Left lung (tissue), 14 donors: ENCODE measurements at places on chromosomes 11 and 22.
A peak's percentile ranks its signal among the peaks of the same experiment; 100 is the strongest.

GRCh38 chr11:113974741-113975470, at the start of gene HTR3A:
Gene HTR3A (plus strand): TSS chr11:113975108. CDS start chr11:113975326, 218 bp downstream.
- DNase-seq: peak; percentile 81

GRCh38 chr22:29470159-29470855, 9.7 kb upstream of the NEFH start:
- DNase-seq: no peak

GRCh38 chr11:1556278-1556902, 15.7 kb downstream of the DUSP8 start:
- DNase-seq: peak; percentile 71

DNA sequence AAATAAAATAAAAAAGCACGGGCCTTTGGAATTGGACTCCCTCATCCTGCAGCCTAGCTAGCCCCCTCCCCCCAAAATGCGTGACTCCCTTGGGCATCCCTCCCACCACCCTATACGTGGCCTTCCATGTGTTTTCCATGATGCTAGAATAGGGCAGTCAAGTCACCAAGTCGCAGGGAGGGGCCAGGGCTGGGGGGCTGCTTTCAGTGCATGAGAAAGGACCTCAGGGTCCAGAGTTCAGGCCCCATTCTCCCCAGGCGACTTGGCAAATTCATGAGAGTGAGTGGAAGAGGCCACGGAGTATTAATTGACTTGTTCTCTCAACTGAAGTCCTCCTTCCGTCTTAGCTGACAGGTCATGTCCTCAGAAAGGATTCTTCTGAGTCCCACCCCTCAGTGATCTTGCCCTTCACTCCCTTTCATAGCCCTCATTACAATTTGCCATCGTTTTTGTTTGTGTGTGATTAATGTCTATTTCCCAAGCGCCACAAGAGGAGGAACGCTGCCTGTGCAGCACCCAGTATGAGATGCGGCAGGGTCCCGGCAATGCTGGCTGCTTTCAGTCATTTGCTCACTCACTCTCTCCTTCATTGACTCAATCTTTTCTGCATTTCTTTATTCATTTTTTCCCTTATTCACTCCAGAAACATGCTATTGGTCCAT, 17.4 kb downstream of the LRRC32 start:
- DNase-seq: peak; percentile 23

GRCh38 chr22:24060375-24060788, 49.3 kb downstream of the CABIN1 start:
- DNase-seq: peak; percentile 44

DNA sequence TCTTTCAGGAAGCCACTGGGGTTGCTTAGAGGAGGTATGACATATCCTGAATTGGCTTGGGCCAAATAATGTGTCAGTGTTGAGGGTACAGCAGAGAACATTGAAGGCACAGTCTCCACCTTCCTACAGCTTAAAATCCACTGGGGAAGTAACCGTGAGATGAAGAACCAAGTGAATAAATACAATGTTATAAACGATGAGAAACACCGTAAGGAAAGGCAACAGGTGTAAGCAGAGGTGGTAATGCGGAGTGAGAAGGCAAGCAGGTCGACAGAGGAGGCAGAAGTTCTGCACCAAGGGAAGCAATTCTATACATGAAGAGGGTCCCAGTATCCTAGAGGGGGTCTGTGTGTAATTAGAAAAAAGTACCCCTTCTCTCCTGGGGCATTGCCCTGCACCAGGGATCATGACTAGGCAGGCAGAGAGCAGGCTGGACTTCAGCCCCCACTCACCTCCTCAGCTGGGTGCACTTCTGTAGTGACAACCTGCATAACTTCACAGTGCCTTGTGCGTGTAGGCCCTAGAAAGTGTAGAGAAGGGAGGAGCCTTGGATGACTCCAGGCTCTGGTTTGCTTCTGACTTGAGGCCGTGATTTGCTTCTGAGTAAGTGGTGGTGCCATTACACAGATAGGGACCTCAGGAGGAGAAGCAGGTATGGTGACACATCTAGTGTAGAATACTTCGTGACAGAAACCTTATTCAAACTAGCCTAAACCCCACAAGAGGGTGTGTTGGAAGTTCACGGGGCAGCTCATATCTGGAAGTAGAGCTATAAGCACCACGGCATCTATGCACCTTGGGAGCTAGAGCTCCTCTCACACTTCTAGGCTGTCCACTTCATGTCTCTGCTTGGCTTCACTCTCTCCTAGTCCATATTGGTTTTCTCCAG, 4.9 kb downstream of the MYOD1 start:
- DNase-seq: no peak

GRCh38 chr11:11533057-11533456, 88.7 kb downstream of the GALNT18 start:
- DNase-seq: no peak

DNA sequence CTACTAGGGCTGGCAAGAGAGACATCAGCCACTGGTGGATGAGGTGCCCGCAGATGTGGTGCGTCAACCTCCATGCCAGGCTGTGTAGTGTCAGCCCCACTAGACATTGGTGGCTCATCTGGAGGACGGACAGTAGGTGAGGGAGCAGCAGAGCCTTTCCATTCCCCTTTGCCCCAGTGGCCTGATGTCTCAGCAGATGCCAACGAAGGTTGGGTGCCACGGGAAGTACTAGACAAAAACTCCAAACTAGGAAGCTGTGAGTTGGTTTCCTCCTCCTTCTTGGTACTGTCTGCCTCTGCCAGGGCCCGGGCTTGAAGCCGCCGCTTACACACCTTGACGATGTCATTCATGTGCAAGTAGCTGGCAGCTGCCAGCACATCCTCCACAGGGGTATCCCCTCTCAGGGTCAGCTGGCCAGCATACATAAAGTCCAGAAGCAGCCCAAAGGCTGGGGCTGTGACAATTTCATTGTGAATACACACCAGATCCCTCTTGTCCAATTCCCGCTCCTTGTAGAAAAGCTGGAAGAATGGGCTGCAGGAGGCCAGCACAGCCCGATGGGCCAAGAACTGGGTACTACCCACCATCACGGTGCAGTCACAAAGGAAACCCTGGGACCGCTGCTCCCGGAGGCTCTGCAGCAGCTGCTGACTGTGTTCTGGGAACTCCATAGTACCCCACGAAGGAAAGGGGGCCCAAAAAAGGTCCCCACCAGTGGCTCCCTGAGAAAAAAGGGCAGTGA, 795 bp downstream of the ZBTB3 start:
- DNase-seq: no peak

DNA sequence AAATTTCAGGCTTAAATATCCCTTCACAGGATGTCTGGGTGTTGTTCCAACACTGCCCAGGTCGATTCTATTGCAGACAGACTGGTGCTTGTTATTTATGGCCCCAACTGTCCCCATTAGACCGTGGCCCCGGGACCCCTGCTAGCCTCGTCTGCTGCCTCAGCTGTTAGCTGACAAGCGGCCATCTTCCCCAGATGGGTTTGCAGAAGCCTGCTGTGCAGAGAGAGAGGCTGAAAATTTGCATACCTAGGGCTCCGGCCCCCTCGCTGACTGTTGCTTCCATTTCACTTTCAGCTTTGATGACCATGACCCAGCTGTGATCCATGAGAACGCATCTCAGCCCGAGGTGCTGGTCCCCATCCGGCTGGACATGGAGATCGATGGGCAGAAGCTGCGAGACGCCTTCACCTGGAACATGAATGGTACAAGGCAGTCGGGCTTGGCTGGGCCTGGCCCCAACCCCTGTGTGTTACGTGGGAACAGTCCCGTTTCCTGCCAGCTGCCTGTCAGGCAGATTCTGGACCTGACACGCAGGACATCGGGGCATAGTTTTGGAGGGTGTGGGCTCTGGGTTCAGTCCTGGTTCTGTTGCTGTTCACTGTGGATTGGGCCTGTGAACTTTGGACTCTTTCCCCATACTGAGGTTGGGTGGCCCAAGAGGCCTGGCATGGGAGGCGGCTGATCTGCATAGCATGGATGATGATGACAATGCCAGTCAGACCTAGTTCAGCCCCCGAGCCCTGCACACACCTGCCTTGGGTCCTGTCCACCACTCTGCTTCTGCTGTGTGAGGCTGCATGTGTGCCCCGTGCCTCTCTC, 16.4 kb downstream of the SMARCB1 start:
- DNase-seq: no peak

DNA sequence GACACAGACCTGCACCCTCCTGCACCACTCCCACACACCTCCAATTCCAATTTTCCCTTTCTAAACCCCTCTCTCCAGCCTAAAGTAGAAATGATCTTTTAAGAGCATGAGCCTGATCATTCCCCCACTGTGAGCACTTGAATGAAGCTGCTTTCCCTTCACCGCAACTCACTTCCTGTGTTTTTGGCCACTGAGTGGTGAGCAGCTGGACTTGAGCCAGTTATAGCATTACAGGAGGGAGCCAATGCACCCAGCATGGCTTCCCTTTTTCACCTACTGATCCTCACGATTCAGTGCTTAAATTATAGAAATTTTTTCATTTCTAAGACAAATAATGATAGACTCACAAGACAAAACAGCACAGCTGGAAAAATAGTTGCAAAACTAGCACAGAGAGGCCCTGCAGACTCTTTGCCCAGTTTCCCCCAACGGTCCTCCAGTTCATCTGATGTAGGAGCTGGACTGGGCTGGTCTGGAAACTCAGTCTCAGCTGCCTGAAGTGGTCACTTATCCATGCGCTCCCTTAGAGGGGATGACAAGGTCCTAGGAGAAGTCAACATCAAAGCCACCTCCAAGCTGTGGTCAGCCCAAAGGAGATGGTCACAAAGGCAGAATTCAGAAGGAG, 9.7 kb upstream of the APOL4 start:
- DNase-seq: no peak

- no peak for DNase-seq
These were observed 8.4 kb downstream of the SHISAL1 start for GRCh38 chr22:44304354-44304753.

DNA sequence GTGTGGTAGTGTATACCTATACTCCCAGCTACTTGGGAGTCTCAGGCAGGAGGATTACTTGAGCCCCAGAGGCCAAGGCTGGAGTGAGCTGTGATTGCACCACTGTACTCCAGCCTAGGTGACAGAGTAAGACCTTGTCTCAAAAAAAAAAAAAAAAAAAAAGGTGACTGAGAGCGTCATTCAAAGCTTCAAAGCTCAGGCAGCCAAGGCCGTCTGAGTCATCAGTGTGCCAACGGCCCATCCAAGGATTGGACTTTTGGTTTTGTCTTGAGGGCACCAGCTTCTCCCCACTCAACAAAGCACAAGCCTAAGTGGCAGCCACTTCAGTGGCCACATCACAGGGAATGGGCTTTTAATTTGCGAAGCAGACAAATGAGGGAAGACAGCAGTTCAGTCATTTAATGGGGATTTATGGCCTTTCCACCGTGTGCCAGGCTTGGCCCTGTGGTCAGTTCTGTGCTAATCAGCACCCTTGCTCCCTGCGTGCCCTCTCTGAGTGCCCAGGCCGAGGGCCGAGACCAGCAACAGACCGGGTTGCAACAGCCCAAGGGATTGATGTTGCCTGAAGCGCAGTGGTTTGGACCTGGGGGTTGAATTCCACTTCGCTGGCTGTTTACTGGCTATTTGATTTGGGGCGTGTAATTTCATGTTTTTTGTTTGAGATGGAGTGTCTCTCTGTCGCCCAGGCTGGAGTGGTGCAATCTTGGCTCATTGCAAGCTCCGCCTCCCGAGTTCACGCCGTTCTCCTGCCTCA, 30.2 kb upstream of the CRYBB3 start:
- peak; percentile 55 for DNase-seq

DNA sequence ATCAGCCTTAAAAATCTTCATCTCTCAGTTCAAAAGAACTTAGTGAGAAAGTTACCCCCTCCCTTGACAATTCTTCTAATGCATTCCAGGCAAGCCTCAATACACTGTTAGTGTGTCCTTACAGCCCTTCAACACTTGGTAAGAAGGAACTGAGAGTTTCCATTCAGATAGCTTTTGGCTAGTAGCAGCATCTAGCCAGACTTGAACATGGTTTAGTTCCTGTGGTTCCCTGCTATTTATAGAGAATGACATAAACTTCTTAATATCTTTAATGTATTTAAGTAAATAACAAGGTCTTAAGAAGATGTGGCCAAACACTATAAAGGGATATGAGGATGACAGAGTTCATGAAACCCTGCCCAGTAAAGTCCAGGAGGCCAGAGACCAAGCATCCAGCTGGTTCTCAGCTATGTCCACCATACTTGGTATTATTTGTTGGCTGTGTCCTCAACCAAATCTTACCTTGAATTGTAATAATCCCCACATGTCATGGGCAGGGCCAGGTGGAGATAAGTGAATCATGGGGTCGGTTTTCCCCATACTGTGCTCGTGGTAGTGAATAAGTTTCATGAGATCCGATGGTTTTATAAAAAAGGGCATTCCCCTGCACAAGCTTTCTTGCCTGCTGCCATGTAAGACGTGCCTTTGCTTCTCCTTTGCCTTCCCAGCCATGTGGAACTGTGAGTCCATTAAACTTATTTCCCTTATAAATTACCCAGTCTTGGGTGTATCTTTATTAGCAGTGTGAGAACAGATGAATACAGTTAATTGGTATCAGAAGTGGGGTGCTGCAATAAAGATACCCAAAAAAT, 132.4 kb downstream of the LARGE1 start:
- no peak for DNase-seq

- peak; percentile 48 for DNase-seq
These were observed 8.2 kb downstream of the C11orf21 start for GRCh38 chr11:2293531-2293971.

GRCh38 chr11:29826878-29827277, 190.0 kb downstream of the KCNA4 start:
- no peak for DNase-seq

- DNase-seq: no peak
These were observed 279.9 kb downstream of the TENM4 start for GRCh38 chr11:79160791-79161403.

- no peak for DNase-seq
These were observed 20.7 kb downstream of the ELF5 start for GRCh38 chr11:34492806-34493414.

- DNase-seq: no peak
These were observed 23.8 kb upstream of the FZD4 start for GRCh38 chr11:86978756-86979608.

GRCh38 chr11:123546515-123546914, 107.9 kb downstream of the SCN3B start:
- DNase-seq: no peak

- no peak for DNase-seq
These were observed 21.5 kb downstream of the LRP4 start for GRCh38 chr11:46896719-46897406.

- DNase-seq: no peak
These were observed 60.2 kb upstream of the PDE3B start for GRCh38 chr11:14583252-14584034.

GRCh38 chr22:39207141-39208012, 37.4 kb downstream of the PDGFB start:
- no peak for DNase-seq

GRCh38 chr11:10770626-10771254, 19.7 kb downstream of the CTR9 start:
- DNase-seq: no peak

GRCh38 chr11:108558222-108558621, 35.3 kb downstream of the EXPH5 start:
- no peak for DNase-seq
